ENCODE measurements at places on chromosomes 11 and 22. TPM values are rescaled to one million over a fixed set of nuclear protein-coding genes. Genes with fewer than 3 reads are reported as not detected.

MS4A6E gene
- not detected for total RNA-seq

C1QTNF4 gene
- total RNA-seq, result not detected

C22orf15 gene
- total RNA-seq, result not detected

POU2AF2 gene
- not detected for total RNA-seq

FGF19 gene
- 0.09 TPM for total RNA-seq

CLMP gene
- 22.1 TPM for total RNA-seq

CABP4 gene
- total RNA-seq, result not detected

MRGPRG gene
- total RNA-seq, result not detected

NTM gene
- total RNA-seq, result not detected

GRAMD1B gene
- total RNA-seq, result 26.0 TPM

CCDC15 gene
- 0.71 TPM for total RNA-seq

OR5B21 gene
- total RNA-seq, result not detected

BCR gene
- total RNA-seq, result 11.4 TPM

MPZL3 gene
- total RNA-seq, result 0.49 TPM

OR5P2 gene
- total RNA-seq, result not detected

SHISAL1 gene
- total RNA-seq, result 4.9 TPM

NEFH gene
- total RNA-seq, result not detected

TENM4 gene
- 0.14 TPM for total RNA-seq

FADD gene
- total RNA-seq, result 52.8 TPM

SELENOO gene
- 23.6 TPM for total RNA-seq

TMEM134 gene
- total RNA-seq, result 70.3 TPM

PLEKHA7 gene
- total RNA-seq, result 37.2 TPM

FAM83F gene
- not detected for total RNA-seq

LIF gene
- 40.8 TPM for total RNA-seq

CCDC73 gene
- total RNA-seq, result 0.04 TPM

APBB1 gene
- total RNA-seq, result 14.1 TPM

FAM181B gene
- 0.06 TPM for total RNA-seq

DNAJC4 gene
- 23.2 TPM for total RNA-seq

FAM111B gene
- total RNA-seq, result 6.2 TPM

SYT9 gene
- total RNA-seq, result 0.31 TPM

CHST1 gene
- 1.4 TPM for total RNA-seq

LMNTD2 gene
- total RNA-seq, result 2.3 TPM

ZBTB16 gene
- 0.15 TPM for total RNA-seq

FIBP gene
- 89.5 TPM for total RNA-seq

APOBEC3A gene
- total RNA-seq, result not detected

CD3G gene
- total RNA-seq, result not detected

KIAA1671 gene
- total RNA-seq, result 9.5 TPM

RFPL3 gene
- not detected for total RNA-seq

VWCE gene
- total RNA-seq, result 0.39 TPM

FJX1 gene
- total RNA-seq, result 37.6 TPM

TOMT gene
- not detected for total RNA-seq

NUDT8 gene
- total RNA-seq, result 13.7 TPM

OR10G8 gene
- total RNA-seq, result not detected

MISFA gene
- total RNA-seq, result 2.2 TPM

VSIG2 gene
- not detected for total RNA-seq

SMTNL1 gene
- total RNA-seq, result not detected

CSNK2A3 gene
- 1.9 TPM for total RNA-seq

HSPA8 gene
- 1,458 TPM for total RNA-seq
